ENCODE measurements at places on chromosomes 12 and 14.

GRCh38 chr12:23197266-23197665, 572.3 kb downstream of the ETNK1 start:
- no peak for DNase-seq

GRCh38 chr14:22882064-22882463, 958 bp upstream of the REM2 start:
- DNase-seq = no peak

DNA sequence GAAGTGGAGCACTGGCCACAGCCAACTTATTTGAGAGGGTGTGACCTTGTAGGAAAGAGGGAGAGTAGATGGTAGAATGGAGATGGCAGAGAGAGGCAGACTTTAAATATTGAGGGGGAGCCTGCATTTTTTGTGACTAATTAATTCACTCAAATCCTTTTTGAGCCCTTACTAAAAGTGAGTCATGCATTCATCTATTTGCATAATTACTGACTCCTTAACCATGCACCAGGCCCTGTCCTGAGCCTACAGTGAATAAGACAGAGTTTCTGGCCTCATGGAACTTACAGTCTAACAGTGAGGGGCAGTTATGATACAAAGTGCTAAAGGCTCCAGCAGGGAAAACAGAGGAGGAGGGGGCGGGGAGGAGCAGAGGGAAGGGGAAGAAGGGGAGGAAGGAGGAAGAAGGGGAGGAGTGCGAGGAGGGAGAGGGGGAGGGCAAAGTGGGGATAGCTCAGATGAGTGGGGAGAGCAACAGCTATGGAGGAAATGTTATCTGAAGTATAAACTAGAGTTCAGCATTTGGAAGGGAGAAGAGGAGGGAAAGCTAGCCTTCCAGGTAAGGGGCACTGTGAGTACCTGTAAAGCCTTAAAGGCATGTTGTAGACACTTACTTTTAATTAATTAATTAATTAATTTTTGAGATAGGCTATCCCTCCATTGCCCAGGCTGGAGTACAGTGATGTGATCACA, 7.5 kb upstream of the CTDSP2 start:
- DNase-seq = no peak

GRCh38 chr14:84065811-84066210, 1464.1 kb upstream of the FLRT2 start:
- DNase-seq = no peak

- DNase-seq = no peak
Measured at GRCh38 chr12:19242581-19242980, 113.0 kb downstream of the PLEKHA5 start.
